ENCODE measurements at places on chromosomes 6 and 20. TPM values are rescaled to one million over a fixed set of nuclear protein-coding genes. Genes with fewer than 3 reads are reported as not detected.

Gene SLC13A3
- total RNA-seq = 12.3 TPM

Gene PRDM1
- total RNA-seq = 7.9 TPM

Gene HSP90AB1
- 256 TPM for total RNA-seq

Gene E2F1
- 8.7 TPM for total RNA-seq

Gene CLVS2
- 4.1 TPM for total RNA-seq

Gene CAGE1
- 2.6 TPM for total RNA-seq

Gene ADGB
- total RNA-seq = 0.48 TPM

Gene NOTCH4
- total RNA-seq = 6.7 TPM

- DNase-seq = no peak
Observed at GRCh38 chr6:150263765-150264404, 104.9 kb upstream of the IYD start.

DNA sequence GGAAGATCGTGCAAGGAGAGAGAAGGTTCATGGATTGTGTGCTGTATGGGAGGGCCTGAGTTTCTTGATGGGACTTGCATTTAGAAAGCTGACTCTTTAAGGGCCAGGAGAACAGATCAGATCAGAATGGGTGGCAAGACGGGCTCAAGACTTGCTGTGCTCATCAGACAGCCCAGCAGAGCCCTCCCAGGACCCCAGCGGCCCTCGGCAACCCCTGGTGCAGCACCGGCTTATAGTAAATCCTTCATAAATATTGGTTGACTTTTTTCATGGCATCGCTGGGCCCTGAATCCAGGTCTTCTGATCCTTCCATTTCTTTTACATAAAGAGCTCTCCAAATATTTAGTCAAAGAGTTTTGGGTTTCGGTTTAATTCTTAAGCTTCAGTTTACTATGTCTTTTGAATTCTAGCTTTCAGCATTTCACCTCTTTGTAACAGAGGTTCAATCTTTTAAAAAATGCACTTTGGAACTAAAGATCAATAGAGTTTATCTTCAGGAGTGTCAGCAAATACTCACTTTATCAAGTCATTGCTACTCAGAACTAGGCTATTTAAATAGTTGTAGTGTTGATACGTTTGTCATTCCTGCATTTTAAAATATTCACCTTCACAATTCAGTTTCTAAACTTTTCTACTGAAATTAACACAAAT, 205.6 kb downstream of the ZDHHC14 start:
- DNase-seq = no peak

DNA sequence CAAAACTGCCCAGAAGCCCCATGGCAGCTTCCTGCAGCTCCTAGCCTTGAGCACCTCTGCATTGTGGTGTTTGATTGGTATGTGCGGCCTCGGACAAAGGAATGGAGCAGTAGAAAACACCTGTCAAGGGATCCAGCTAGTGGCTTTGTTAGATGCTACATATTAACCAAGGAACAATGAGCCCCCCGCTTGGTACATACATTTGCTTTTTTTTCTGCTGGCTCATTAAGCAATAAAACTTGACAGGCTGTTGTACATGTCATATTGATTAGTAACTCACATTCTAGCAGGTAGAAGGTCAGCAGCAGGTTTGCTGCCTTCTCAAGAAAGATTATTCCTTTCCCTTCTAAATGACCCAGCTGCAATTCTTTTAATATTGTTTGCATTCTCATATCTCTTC, 937 bp downstream of the SPACA1 start:
- DNase-seq = no peak

DNA sequence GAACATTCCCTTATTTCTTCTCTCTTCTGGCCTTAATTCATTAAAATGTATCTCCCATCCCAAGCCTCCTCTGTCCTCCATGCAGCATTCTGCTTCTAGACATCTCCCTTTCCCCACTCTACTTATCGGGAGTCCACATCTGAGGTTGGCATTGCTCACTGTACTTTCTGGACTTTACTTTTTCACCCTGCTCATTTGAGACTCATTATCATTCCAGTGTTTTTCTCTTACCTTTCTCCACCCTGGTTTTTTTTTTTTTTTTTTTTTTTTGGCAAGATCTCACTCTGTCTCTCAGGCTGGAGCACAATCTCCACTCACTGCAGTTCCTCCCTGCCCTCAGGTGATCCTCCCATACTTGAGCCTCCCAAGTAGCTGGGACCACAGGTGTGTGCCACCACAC, 4.5 kb downstream of the ENPP3 start:
- DNase-seq = no peak

GRCh38 chr6:169807229-169807628, 55.8 kb downstream of the ERMARD start:
- DNase-seq = no peak

DNA sequence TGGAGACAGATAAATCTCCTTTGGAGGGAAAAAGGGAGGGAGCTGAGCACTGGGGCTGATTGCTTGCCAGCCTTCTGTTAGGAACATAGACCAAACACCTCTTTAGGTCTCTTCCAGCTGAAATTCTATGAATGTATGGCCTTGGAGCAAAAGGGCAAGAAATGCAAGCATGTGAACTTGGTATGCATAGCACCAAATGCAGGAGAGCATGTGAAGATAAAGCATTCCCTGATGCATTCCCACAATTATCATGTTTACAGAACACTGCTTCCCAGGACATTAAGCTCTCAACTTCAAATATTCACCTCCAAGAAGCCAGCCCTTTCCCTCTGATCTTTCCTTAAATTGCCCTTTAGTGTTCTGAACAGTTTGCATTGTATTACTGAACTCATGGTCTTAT, 15.6 kb downstream of the RIPOR2 start:
- no peak for DNase-seq

DNA sequence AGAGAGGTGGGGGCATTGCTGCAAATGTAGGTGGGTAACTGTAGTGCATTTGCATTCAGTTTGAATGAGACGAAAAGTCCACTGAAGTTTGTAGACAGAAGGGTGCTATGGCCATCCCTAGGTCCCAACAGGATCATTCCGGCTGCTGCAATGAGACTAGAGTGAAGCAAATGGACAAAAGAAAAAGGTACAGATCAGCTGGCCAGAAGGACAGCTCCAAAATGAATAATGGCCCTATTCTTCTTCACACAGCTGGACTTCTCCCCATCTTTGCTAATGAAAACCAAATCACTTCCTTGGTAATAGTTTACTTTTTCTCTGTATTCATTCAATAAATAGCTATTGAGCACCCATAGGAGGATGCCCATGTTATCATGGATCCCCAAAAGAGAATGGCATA, 56.4 kb upstream of the TPD52L1 start:
- DNase-seq = no peak

- DNase-seq = peak; percentile 78
Observed at GRCh38 chr6:144286503-144287393, 1.6 kb downstream of the UTRN start.

GRCh38 chr6:90238496-90239266, 58.0 kb downstream of the BACH2 start:
- no peak for DNase-seq

- DNase-seq = peak; percentile 40
Observed at GRCh38 chr6:110664933-110665332, 150.3 kb downstream of the CDK19 start.

DNA sequence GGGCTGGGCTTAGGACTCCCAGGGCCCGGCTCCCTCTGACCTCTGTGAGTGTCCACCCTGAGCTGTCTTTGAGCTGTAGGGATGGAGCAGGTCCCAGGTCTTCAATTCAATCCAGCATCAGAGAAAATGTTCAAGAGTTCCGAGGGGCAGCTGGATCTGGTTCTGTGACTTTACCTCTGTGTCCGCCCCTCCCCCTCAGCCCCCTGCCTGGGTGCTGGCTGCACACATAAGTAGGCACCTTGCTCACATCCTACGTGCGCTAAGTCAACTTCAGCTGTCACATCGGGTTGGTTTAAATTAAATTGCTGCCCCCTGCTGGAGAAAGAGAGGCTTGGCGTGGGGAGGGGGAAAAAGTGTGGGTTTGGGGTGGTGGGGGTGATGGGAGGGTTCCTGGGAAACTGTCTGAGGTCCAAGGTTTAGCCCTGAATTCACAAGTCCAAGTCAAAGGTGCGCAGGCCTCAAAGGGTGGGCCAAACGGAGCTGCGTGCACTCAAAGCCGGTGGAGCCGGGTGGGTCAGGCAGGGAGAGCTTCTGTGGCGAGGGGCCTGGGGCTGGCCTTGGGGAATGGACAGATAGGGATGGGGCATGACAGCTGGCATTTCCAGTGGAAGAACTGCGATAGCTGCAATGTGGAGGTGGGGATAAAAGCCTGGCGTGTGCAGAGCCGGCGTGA, 3.0 kb downstream of the WFDC5 start:
- no peak for DNase-seq

DNA sequence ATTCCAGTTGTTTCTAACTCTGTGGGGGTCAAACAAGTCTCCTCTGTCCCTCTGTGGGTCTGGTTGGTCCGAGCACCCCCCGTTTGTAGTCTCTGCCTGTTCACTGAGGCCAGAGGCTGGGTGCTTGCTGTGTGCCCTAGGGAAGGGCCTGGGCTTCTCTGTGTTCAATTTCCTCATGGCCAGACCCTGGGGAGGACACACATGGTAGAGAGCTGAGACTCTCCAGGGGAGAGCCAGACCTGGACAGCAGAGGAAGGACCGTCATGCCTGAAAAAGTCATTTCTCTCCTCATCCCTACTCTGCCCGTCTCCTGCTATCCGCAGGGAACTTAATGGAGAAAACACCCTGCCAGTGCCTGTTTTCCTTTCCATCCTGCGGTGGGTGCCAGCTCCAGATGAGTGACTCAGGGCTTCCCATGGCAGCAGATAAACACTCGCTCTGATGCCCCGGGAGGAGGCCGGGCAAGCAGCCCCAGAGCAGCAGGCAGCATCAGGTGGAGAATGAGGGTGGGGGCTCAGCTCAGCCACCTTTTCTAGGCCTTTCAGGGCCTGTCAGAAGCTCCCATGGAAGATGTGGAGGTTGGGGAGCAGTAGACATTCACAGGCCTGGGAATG, 51.9 kb downstream of the SNAI1 start:
- no peak for DNase-seq

DNA sequence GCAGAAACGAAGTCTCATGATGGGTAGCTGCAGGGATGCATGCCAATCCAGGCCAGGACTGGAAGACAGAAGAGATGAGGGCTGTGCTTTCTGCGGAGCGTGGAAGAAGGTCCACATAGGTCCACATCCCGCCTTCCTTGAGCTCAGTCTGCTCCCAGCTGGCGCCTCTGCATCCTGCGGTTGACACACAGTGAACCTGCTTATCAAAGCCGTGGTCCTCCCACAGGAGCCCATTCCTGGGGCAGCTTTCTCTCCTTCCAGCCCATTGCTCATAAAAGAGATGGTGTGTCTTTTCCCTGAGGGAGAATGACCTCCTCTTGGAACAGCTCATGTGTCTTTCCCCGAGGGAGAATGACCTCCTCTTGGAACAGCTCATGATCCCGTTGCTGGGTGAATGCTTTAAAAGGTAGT, 225.4 kb downstream of the CDH4 start:
- no peak for DNase-seq

DNA sequence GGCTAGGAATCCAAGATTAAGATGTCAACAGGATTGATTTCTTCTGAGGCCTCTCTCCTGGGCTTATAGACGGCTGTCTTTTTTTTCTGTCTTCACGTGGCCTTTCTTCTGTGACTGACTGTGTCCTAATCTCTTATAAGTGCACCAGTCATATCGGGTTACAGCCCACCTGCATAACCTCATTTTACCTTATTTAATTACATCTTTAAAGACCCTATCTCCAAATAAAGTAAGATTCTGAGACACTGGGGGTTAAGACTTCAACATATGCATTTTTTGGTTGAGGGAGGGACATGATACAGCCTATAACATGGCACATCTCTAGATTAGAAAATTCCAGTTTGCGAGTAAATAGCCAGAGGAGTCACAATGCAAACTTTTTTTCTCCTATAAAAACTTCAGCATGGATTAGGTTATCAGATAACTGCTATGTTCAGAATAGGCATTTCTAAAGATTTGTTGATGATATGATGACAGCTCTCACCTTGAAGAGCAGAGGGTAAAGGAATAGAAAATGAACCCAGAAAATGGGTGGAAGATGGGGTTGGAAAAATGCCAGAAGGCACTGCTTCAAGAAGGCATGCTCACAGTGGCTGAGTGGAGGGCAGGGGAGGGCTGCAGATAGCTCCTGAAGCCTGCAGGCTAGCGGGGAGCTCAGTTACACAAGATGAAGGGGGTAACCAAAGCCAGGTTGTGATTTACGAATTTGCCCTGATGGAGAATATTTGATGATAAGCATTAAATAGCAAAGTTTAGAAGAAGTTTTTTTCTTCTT, 8.7 kb upstream of the PDE7B start:
- DNase-seq = no peak

- no peak for DNase-seq
Observed at GRCh38 chr6:24740861-24741260, 21.9 kb upstream of the C6orf62 start.

- DNase-seq = peak; percentile 79
Observed at GRCh38 chr20:58271606-58272351, 37.7 kb upstream of the RAB22A start.

DNA sequence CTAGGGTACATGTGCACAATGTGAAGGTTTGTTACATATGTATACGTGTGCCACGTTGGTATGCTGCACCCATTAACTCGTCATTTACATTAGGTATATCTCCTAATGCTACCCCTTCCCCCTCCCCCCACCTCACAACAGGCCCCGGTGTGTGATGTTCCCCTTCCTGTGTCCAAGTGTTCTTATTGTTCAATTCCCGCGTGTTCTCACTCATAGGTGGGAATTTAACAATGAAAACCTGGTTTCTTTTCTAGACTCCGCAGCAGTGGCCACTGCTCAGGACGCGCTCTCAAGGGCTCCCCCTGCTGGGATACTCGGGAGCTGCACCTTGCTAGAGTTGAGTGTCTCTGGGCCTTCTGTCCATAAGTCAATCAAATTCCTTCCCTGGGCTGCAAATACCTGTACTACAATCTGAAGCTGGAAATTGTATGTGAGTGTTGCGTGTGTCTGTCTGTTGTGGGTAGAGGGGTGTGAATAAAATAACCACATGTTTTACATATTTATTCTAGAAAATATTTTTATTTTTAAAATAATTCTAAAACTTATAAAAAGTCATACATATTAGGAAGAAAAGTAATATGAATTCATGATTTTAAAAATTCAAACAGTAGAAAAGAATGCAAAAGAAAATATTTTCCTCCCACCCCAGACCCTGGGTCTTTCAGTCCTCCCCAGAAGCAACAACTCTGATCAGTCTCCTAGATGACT, 8.2 kb upstream of the CEP250 start:
- peak; percentile 86 for DNase-seq

DNA sequence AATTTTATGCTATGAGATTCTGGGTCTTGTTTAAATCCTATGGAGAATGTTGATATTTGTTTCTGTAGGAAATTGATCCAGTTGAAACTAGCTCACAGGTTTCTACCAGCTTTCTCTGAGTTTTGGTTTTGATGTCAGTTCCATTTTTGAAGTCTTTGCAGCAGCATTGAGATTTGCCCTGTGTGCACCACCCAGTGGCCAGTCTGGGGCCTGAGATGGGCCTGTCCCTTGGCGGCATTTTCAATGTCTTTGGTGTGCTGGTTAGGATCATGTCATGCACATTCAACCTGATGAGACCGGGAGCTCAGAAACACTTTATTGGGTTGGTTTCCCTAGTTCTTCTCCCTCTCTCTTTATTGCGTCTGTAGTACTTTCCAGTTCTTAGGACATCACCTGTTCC, 395.2 kb upstream of the MAP3K7 start:
- DNase-seq = no peak

Data from umbilical cord (tissue), 2 donors.